ENCODE measurements at places on chromosomes 1 and 21. TPM values are rescaled to one million over a fixed set of nuclear protein-coding genes. Genes with fewer than 3 reads are reported as not detected.
A peak's percentile ranks its signal among the peaks of the same experiment; 100 is the strongest.

DNA sequence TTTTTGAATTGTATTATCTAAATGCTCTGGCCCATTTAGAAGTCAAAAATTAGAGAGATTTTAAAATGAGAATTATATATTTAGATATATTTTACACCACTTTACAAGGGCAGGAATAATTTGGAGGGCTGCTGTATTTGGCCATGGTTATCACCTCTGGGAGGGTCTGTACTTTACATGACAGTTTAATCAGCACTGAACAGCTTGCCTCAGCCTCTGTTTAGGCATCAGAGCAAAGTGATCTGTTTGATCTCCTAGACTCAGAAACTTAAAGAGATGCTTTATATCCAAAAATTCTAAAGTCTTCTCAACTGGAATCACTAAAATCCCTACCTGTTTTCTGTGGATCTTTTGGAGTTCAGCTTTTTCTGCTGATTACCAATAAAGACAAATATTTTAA is 5.4 kb upstream of the SPTA1 start:
- DNase-seq: no peak

- no peak for DNase-seq
Observed at GRCh38 chr21:28148400-28149064, 844.1 kb downstream of the LTN1 start.

DNA sequence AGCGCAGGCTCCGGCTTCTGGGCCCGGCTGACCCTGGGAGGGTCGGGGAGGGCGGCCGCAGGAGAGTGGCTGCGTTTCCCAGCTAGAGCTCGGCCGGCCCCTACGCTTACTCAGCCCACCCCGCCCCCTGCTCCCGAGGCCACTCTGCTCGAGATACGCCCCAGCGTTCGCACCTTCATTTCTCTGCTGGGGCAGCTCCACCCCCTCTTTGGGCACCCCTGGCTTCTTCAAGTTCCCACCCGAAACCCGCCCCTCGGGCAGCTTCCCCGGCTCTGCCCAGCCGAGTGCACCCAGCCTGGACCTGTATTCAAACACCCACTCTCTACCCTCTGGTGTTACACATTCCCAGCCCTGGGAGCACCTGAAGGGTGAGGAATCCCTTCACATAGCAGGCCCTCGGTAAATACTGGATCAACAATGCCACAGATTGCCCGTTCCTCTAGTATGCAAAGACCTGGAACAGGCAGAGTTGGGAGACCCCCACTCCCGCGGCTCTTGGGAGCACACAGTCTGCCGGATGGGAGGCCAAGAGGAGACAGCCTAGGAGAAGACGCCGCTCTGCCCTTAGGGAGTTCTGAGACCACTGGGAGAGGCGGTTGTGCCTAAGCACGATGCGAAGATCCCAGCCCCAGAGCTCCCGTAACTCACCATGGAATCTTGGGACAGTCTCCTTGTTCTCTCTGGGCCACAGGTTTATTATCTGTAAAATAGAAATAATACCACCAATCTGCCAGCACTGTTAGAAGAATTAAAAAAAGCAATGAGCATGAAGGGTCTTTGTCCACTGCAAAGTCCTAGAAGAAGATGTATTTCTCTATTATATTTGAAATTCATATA is 566 bp upstream of the PAQR7 start:
- DNase-seq: no peak

The FBXO42 gene
- 20.9 TPM for total RNA-seq

GRCh38 chr1:156413391-156414246 is 44.6 kb downstream of the RHBG start:
- DNase-seq: peak; percentile 27

DNA sequence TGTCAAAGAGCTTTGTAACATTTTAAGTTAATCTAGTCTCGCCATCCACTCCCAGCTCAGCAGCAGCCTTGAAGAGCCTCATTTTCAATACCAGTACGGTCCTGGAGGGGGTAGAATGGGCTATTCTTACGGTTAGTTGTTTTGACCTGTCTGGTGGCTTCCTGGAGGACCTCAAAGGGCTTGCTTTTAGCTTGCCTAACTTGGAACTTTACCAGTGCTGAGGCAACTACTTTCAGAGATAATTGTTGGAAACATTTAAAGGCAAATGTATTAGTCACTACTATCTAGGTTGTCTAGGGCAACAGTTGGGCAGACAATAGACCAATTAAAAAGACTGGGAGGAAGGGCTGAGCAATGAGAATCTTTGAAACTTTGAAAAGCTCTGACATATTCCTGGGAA is 56.0 kb downstream of the TTLL7 start:
- no peak for DNase-seq

All from chondrocyte (in vitro differentiated cells).